ENCODE measurements at places on chromosomes 3 and 15.
A peak's percentile ranks its signal among the peaks of the same experiment; 100 is the strongest.

DNA sequence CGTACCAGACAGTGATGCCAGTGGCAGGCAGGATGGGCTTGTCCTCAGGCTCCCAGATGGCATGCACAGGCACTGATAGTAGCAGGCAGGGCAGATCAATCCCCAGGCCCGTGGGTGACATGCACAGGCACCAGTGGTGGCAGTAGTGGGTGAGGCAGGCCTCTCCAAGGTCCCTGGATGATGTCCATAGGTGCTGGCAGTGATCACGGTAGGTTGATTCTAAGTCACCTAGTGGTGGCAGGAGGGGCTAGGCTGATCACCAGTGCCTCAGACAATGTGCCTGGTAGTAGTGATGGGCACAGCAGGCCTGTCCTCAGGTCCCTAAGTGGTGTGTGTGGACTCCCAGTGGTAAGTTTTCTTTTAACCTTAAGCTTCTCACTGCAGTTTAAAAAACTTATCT lies 19.6 kb downstream of the CEP63 start:
- no peak overlapping the region for H3K4me3 ChIP-seq
- H3K36me3 ChIP-seq, result peaks cover 8% of the 10 kb centered on the region
- no peaks in the 10 kb centered on the region for H3K27me3 ChIP-seq
- no peak overlapping the region for H3K27ac ChIP-seq
- DNase-seq, result no peak

- H3K4me3 ChIP-seq, result no peak overlapping the region
- DNase-seq, result no peak
- H3K27ac ChIP-seq, result no peak overlapping the region
- no peaks in the 10 kb centered on the region for H3K36me3 ChIP-seq
- H3K27me3 ChIP-seq, result no peaks in the 10 kb centered on the region
Measured at GRCh38 chr3:136385457-136385856, 135.3 kb downstream of the PCCB start.

DNA sequence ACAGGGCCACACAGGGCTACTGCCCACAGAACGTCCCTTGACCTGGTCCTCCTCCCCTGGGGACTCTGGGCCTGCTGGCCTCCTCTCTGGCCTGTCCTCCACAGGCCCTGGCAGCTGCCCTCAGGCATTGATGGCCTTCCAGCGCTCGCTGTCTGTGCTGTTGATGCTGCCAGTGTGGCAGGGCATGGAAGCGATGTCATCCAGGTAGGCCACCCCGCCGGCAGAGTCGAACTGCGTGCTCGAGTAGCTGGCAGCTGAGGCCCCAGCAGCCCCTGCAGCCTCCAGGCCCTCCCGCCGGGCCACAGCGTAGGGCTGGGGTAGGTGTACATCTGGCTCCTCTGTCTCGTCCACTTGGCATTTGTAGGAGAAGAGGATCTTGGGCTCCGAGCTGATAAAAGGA lies 17.1 kb downstream of the TPRA1 start:
- DNase-seq, result no peak
- H3K36me3 ChIP-seq, result no peaks in the 10 kb centered on the region
- no peak overlapping the region for H3K27ac ChIP-seq
- peaks cover 7% of the 10 kb centered on the region for H3K4me1 ChIP-seq

GRCh38 chr3:17945799-17946399 lies 203.5 kb upstream of the TBC1D5 start:
- no peak overlapping the region for H3K4me3 ChIP-seq
- H3K4me1 ChIP-seq, result no peaks in the 10 kb centered on the region
- no peak for DNase-seq
- no peaks in the 10 kb centered on the region for H3K36me3 ChIP-seq
- no peaks in the 10 kb centered on the region for H3K27me3 ChIP-seq

DNA sequence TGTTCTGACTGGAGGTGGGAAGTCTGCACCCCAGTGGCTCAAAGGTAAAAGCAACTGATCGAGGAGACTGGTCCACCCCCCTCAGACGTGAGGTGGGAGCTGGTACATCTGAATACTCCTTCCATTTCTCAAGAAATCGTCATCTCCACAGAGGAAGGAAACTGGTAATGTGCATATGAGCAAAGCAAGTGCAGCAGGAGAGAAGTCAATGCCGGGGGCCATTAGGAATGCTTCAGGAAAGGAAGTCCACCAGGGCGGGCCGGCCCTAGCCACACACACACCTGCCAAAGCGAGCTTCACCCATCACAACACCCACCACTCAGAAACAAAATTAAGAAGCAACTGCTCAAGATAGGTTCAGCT lies 8.5 kb downstream of the TBC1D2B start:
- H3K27me3 ChIP-seq, result no peaks in the 10 kb centered on the region
- DNase-seq, result no peak
- no peaks in the 10 kb centered on the region for H3K36me3 ChIP-seq
- H3K4me1 ChIP-seq, result peaks cover 93% of the 10 kb centered on the region
- H3K27ac ChIP-seq, result peak overlapping the region; percentile 69

GRCh38 chr3:109018828-109019227 lies 65.1 kb upstream of the GUCA1C start:
- no peak overlapping the region for H3K4me3 ChIP-seq
- H3K27ac ChIP-seq, result no peak overlapping the region
- H3K4me1 ChIP-seq, result no peaks in the 10 kb centered on the region
- DNase-seq, result no peak
- H3K36me3 ChIP-seq, result no peaks in the 10 kb centered on the region
- no peaks in the 10 kb centered on the region for H3K27me3 ChIP-seq

DNA sequence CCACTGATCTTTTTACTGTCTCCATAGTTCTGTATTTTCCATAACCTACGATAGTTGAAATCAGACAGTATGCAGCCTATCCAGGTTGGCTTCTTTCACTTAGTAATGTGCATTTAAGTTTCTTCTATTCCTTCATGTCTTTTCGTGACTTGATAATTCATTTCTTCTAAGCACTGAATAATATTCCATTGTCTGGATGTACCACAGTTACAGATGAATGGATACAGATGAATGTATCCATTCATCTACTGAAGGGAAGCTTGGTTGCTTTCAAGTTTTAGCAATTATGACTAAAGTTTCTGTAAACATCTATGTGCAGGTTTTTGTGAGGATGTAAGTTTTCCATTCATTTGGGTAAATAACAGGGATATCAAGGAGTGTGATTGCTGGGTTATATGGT lies 124.8 kb downstream of the NSUN3 start:
- H3K36me3 ChIP-seq, result no peaks in the 10 kb centered on the region
- no peak overlapping the region for H3K4me3 ChIP-seq
- no peak overlapping the region for H3K27ac ChIP-seq
- no peak for DNase-seq
- no peaks in the 10 kb centered on the region for H3K27me3 ChIP-seq
- H3K4me1 ChIP-seq, result no peaks in the 10 kb centered on the region

GRCh38 chr3:164222197-164222596 lies 856.1 kb downstream of the SI start:
- no peaks in the 10 kb centered on the region for H3K27me3 ChIP-seq
- no peak overlapping the region for H3K27ac ChIP-seq
- no peaks in the 10 kb centered on the region for H3K36me3 ChIP-seq
- no peak overlapping the region for H3K4me3 ChIP-seq
- no peak for DNase-seq

- no peaks in the 10 kb centered on the region for H3K4me1 ChIP-seq
- H3K4me3 ChIP-seq, result no peak overlapping the region
- H3K27me3 ChIP-seq, result no peaks in the 10 kb centered on the region
- no peak overlapping the region for H3K27ac ChIP-seq
Measured at GRCh38 chr3:64422192-64422591, 196.9 kb upstream of the PRICKLE2 start.

GRCh38 chr3:8746780-8747345 lies 13.3 kb downstream of the CAV3 start:
- no peak overlapping the region for H3K27ac ChIP-seq
- H3K4me1 ChIP-seq, result no peaks in the 10 kb centered on the region
- H3K4me3 ChIP-seq, result no peak overlapping the region
- no peak for DNase-seq
- H3K27me3 ChIP-seq, result no peaks in the 10 kb centered on the region

GRCh38 chr3:59922192-59922591 lies 872.4 kb upstream of the CFAP20DC start:
- DNase-seq, result no peak
- H3K4me1 ChIP-seq, result peaks cover 44% of the 10 kb centered on the region
- H3K27me3 ChIP-seq, result no peaks in the 10 kb centered on the region
- H3K27ac ChIP-seq, result no peak overlapping the region
- H3K36me3 ChIP-seq, result no peaks in the 10 kb centered on the region
- no peak overlapping the region for H3K4me3 ChIP-seq

DNA sequence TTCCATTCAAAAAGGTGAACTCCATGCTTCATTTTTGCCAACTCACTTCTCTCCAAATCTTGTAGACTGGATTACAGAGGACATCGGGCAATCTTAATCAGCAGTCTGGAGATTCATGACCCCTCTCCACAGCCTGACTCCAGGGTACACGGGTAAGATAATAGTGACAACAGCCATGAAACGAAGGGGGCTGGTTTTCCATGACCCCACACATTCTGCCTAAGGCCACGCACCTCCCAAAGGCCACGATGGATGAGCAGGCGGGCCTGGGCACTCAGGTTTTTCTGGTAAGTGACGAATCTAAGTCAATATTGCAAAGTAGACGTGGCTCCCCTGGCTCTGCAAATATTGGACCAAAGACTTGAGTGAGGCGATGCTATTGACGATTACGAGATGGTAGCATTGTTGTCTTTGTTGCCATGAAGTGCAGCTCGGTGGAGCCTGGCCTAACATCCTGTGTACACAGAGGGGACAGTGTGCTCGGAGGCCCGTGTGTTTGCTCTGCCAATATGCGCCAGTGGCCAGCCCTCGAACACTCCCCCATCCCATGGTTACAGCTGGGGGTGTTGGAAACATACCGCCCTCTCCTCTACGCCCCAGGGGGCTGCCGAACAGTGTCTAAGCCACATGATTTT lies 119.1 kb downstream of the OPA1 start:
- H3K27me3 ChIP-seq, result no peaks in the 10 kb centered on the region
- DNase-seq, result no peak
- H3K4me1 ChIP-seq, result peaks cover 4% of the 10 kb centered on the region
- H3K4me3 ChIP-seq, result no peak overlapping the region
- no peaks in the 10 kb centered on the region for H3K36me3 ChIP-seq
